ENCODE measurements at places on chromosomes 5 and 9. TPM values are rescaled to one million over a fixed set of nuclear protein-coding genes. Genes with fewer than 3 reads are reported as not detected.

- no peak for DNase-seq
These were observed 6.5 kb downstream of the EGFL7 start for GRCh38 chr9:136668983-136669790.

- no peak for DNase-seq
These were observed 295.5 kb downstream of the IRX1 start for GRCh38 chr5:3891113-3891512.

GRCh38 chr5:122965111-122965510, 71.4 kb downstream of the PPIC start:
- DNase-seq: no peak

GRCh38 chr5:61362796-61363368, 30.8 kb downstream of the ZSWIM6 start:
- DNase-seq: no peak

DNA sequence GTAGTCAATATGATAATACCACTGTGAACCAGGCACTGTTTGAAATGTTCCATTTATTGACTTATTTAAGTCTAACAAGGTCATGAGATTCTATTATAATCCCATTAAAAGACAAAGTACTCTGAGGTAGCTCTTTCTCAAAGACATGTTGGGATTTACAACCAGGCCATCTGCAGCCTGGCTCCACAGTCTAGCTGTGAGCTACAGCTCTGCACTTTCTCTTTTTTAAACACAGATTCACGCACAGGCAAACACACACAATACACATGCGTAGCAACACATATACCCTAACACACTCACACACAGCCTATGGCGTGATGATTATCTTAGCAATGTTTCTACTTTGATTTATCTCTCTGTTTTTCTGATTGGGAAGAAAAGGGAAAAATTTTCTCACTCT, 174.3 kb downstream of the PRR16 start:
- DNase-seq: no peak

DNA sequence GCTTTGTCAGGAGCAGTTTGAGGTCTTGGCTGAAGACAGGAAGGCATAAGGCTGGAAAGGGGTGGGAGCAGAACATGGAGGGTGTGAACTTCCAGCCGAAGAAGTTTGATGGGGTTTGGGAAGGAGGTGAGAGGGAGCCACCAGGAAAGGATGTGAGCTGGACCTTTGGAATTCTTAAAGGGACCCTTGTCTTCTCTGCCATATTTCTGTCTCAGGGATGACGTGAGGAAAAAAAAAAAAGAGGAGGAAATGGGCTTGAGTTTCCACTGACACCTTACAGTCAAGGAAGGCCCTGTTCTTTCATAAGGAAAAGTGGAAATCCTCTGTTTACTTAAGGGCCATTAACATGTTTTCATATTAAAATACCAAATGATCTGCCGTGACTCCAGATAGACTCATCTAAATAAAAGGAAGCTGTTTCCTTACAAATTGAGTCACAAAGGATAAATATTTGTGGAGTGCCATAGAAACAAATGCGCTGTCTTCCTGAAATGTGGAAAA, 132.1 kb downstream of the PALM2AKAP2 start:
- no peak for DNase-seq

GRCh38 chr9:130936285-130937117, 2.5 kb downstream of the FIBCD1 start:
- DNase-seq: peak; percentile 53

DNA sequence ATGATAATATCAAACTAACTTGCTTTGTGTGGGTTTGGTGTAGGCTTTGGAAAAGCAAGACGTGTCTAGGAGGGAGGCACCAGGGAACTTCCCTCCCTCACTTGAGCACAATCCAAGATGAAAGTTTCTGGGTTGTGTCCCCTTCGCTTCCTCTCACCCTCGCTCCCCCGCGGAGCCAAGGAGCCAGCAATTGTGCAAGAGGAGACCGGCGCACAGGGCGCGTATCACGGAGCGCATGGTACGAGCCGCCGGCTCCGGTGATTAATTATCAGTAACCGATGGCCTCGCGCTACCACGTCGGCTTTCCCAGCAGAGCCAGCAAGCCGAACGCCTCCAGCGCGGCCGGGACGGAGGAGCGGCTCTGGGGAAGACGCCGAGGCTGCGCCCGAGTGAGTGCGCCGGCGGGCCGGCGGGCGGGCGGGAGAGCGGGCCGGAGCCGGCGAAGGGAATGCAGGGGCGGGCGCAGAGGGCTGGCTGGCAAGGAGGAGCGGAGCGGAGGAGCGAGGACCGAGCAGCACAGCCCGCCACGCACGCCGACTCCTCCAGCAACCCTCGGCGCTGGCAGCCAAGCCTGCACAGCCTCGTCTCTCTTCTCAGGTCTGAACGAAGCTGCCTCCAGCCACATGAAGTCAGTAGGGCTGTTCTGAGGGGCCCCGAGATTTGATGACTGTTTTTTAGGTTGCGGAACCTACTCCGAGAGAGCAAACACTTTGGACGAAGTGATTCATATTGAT, 143.6 kb downstream of the BNC2 start:
- DNase-seq: peak; percentile 74

DNA sequence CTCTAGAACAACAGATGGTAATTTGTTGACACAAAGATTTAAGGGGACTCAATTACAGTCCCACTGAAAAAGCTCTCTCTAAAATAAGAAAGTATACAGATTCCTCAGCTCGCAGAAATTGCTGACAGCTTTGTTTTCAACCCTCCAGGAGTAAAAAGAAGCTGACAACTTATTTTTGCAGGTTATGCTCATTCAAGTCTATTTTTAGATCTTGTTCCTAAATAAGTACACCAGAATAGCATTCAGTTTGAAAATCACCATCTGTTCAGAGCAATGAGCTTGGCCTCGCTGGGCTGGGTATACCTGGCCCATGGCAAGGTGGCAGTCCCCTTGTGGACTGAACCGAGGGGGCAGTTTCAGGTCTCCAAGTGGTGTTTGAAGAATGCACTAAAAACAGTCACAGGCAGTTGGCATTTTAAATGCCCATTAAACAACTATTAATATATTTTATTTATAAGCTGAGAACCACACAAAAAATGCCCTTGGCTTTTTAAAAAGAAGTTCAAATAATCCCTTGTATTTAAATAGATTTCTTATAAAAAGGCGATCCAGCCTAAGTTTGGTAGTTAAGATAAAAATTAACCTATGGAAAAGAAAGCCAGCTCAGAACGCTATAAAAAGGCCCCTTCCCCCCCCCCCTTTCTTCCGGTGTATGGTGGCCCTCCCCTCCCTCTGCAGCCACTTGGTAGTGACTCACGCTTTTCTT, 169.2 kb downstream of the AUH start:
- no peak for DNase-seq

GRCh38 chr9:34121996-34122395, 4.5 kb downstream of the DCAF12 start:
- DNase-seq: no peak

DNA sequence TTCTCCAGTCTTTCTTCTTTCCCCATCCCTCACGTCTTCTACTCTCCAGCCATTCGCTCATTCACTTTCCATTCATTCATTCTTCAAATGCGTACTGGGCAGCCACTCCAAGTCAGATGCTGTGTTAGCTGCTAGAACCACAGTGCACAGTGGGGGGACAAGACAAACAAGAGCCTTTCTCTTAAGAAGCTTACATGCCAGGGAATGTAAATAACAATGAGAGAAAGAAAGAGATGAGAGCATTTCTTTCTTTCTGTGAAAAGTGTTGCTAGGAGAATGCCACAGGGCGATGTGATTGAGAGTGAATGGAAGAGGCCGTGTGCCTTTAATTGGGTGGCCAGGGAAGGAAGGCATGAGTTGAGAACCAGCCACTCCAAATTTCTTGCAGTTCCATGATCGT, 46.3 kb upstream of the SMIM23 start:
- no peak for DNase-seq

- no peak for DNase-seq
These were observed 11.1 kb upstream of the CEP72 start for GRCh38 chr5:600886-601541.

DNA sequence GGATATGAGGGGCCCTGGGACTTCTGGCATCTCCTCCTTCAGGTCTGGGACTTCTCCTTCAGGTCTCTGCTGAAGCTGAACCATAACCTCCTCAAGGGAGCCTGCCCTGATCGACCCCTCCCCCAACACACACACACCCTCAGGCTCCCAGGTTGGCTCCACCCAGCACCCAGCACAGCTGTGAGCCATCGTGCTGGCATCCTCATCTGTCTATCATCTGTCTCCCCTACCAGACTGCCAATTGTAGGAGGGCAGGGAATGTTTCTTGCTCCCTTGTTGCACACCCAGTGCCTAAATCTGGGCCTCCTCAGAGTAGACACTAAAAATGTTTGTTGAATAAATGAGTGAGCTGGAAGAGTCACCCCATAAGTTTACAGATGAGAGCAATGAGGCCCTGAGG, 71.4 kb downstream of the LRSAM1 start:
- no peak for DNase-seq

DNA sequence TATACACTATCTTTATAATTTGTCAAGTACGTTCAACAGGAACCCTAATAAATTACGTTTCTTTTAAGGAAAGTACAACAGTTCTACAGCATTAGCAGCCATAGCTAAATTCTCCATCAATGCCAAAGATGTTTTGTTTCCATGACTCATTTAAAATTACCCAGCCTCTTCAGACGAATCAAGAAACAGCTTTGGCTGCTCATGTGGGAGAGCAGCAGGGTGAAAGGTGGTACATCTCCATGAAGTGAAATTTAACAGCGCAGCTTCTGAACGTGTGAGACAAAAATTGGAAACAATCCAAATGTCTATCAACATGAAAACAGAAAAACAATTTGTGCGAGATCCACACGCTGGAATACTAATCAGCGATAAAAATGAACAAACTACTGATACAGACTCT, 327.3 kb upstream of the CDH6 start:
- no peak for DNase-seq

- DNase-seq: peak; percentile 54
These were observed 94.3 kb downstream of the WDR41 start for GRCh38 chr5:77397686-77398292.

GRCh38 chr5:68303038-68303738, 87.6 kb downstream of the PIK3R1 start:
- no peak for DNase-seq

- no peak for DNase-seq
These were observed 2.8 kb downstream of the OBP2B start for GRCh38 chr9:133205996-133206931.

DNA sequence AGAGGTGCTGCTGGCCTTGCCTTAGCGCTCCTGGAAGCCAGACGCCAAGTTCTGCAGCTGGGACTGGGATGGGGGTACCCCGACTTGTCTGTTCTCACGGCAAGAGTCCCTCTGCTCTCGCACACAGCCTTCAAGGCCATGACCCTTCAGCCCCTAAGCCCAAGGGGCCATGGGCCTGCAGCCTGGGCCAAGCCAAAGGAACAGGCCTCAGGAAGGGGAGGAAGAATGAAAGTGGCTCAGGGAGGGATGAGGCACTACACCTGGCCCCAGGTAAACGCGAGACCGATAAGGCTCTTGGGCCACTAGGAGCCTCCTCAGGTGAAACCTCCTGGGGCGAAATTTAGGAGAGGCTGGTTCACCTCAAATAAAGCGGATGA, 3.9 kb downstream of the EBF1 start:
- DNase-seq: no peak

DNA sequence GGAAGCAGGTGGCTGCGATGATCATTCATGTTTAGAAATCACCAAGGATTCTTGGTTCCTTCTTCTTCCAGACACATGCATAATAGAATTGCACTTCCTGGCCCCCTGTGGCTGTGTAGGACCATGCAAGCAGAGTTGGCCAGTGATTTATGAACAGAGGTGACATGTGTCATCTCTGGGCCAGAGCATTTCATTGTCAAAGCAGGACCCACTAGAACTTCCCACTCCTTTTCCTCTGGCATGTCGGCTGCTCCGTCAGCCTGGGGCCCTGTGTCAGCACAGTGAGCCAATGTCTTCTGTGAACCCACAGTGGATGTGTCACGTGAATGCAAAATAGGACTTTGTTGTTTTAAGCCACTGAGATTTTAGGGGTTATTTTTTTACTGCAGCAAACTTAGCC, 59.2 kb downstream of the HSD17B3 start:
- no peak for DNase-seq

DNA sequence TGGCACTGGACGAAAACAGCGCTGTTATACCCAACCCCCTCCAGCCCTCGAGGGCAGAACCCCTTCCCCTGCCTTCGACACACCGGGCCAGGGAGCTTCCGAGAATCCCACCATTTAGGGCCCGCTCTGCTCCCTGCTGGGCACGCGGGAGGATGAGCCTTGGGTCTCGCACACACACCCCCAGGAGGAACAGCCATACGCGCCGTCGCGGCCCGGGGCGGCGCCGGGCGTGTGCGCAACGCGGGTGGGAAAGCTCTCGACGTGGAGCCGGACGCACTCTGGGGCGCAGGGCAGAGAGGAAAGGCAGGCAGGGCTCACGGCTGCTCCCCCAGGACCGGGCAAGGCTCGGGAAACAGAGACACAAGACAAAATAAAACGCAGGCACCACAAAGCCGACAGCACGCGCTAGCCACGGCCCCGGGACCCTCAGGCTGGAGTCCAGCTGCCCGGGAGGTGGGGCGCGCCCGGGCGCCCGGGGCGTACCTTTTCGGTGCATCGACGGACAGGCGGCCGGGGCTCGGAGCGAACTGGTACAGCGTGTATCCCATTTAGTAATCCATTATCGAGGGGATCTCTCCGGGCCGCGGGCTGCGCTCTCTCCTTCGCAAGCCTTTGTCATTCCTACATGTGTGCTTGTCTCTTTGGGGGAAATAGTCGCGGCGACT, 789 bp downstream of the SEMA6A start:
- DNase-seq: peak; percentile 43

The RAD1 gene
- total RNA-seq: 18.5 TPM

The STRBP gene
- 26.8 TPM for total RNA-seq

The STK32A gene
- 2.3 TPM for total RNA-seq

The FOXI1 gene
- not detected for total RNA-seq

The IFNE gene
- 0.64 TPM for total RNA-seq

The CTSL gene
- 343 TPM for total RNA-seq

The RANBP17 gene
- total RNA-seq: 17.1 TPM

The QRFP gene
- not detected for total RNA-seq

Measured in hepatocyte (in vitro differentiated cells).